Forelimb muscle (tissue), 1 donor: ENCODE measurements at places on chromosomes 2 and 18. TPM values are rescaled to one million over a fixed set of nuclear protein-coding genes. Genes with fewer than 3 reads are reported as not detected.

DNA sequence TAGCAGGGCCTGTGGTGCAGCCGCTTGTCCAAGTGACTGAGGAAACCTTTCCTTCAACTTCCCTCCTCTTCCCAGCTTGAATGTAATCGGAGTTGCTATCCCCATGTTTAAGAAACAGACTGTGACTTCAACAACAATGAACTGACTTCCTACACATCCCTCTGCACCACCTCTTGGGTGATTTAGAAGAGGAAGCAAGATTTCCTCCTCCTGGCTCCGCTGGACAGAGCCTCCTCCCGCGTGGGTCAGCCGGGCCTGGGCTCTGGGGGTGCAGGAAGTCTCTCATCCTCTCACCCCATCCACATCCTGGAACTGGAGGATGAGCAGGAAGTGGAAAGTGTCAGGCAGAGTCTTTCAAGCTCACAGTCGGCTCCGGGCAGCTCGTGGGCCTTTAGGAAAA is 84.3 kb downstream of the GATA6 start:
- no peak for DNase-seq

- no peak for DNase-seq
These were observed 56.9 kb downstream of the RDH14 start for GRCh38 chr2:18503376-18504228.

DNA sequence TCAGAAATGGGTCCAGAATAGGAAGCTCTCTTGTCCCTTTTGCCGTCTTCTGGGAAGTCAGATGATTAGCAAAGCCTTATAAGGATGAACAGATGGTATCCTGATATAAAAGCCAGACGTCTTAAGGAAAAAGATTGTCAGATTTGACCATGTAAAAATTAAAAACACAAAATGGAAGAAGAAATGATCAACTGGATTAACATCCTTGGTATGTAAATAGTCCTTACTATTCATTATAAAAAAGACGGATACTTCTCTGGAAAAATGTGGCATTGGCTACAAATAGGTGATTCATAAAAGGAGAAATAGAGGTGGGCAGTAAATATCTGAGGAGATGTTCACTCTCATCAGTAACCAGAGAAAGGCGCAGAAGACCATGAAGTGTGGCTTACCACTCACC is 33.7 kb upstream of the SCLY start:
- DNase-seq, result no peak

DNAJC5G gene
- polyA plus RNA-seq, result 0.24 TPM

PHOSPHO2 gene
- polyA plus RNA-seq, result 3.5 TPM
